ENCODE measurements at places on chromosomes 3 and 15. TPM values are rescaled to one million over a fixed set of nuclear protein-coding genes. Genes with fewer than 3 reads are reported as not detected.

DNA sequence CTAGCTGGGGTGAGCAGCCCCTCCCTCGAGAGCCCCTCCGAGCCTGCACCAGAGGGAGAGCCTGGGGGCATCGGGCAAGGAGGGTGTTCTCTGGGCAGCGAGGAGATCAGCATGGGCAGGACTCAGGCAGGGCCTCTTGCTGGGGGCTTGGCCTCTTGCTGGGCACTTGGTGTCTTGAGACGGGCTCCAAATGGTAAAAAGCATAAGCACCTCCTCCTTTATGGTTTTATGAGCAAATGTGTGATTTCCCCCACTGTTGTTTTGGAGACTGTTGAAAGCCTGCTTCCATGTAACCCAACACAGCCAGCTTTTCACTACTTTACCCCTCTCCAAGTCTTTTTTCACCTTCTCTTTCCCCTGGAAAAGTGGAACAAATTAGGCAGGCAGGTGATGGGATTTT, 239.3 kb downstream of the TLE3 start:
- no peak for DNase-seq

Gene CISH
- total RNA-seq, result 6.5 TPM

- DNase-seq, result peak; percentile 17
Observed at GRCh38 chr3:103006526-103007183, 571.8 kb downstream of the ZPLD1 start.

Gene ARPIN
- total RNA-seq, result 23.2 TPM

Gene WDR49
- 2.2 TPM for total RNA-seq

Gene GATA2
- total RNA-seq, result 6.3 TPM

Gene PRSS50
- not detected for total RNA-seq

DNA sequence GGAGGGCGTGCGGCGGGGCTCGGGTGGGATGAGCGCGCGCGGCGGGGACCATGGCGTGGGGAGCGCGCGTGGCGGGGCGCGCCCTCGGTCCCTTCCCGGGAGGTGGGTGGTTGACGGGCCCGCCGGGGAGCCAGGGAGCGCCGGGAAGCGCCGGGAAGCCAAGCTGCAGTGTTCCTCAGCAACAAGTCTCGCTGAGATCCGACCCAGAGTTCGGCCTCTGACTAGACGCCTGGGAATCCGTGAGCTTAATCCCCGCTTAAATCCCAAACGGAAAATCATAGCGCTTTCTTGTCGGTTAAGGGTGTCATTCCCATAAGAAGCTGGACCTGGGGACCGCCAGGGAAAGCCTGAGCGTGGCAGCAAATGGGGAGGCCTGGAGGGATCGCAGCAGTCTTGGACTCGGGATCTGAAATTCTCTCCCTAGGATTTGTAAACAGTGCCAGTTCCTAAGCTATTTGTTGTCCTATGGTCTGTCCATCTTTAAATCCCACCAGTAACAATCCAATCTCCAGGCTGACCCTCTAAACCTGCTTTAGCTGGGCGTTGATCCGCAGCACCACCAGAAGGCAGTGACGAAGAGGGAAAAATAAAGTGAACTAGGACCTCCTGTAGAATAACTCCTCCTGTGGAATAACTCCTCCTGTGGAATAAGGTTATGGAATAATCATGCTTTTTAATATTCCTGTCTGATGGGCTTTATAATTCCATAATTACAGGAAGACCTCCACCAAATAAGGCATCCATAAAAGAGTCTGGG, 570 bp upstream of the NEDD4 start:
- DNase-seq, result peak; percentile 71

GRCh38 chr15:76577879-76578512, 241.4 kb downstream of the ISL2 start:
- peak; percentile 12 for DNase-seq

GRCh38 chr15:75368689-75369239, 357 bp upstream of the MAN2C1 start:
- DNase-seq, result no peak

Gene GADL1
- total RNA-seq, result 33.1 TPM

DNA sequence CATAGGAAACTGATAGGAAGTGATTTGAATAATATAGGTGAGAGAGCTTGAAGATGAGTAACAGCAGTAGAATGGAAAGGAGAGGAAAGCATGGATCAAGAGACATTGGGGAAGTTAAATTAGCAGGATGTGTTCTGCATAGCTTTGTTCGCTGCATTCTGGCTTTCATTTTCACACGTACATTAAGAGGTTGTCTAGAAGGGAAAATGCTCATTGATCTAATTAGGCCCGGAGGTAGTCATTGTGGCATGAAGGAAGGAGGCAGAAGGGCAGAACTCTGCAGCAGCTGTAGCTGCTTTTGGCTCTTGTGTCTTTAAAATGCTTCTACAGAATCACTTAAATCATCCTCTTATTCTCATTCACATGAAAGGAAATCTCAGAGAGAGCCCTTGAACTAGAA, 40.3 kb downstream of the KCNAB1 start:
- DNase-seq, result no peak

GRCh38 chr3:107949394-107949970, 141.3 kb downstream of the CD47 start:
- no peak for DNase-seq

Gene SPATA12
- total RNA-seq, result not detected

DNA sequence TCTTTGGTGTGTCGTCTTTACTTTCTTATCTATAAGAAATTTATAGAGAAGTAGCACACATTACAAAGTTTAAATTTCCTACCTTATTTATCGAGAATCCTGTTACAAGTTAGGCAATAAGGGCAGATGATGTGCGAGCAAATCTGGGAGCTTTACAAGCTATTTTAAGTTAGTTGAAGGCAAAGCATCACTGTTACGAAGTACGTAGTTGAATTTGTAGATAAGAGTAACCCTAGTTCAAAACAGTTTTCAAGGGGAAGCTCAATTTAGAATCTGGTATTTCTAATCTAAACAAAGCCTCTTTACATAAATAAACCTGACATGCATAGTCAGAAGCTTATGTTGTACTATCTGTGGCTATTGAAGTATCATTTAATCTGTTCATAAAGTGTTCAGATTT, 8.4 kb downstream of the KBTBD8 start:
- DNase-seq, result no peak

DNA sequence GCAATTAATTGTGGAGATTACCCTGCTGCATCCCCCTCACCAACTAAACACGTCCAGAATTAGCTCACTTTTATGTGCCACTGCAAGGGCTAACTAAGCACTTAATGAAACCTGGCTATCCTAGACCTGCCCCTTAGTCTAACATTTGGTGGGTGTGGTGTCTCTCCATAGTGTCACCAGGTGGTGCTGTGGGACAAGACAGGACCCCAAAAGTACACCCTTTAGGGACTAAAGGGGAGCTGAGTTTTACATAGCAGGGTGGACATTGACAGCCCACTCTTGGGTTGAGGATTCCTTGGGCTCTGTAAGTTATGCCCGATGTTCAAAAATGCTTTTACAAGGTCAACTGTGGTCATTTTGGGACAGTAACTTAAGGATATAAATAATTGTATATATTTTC, 5.7 kb downstream of the DUT start:
- DNase-seq, result peak; percentile 38

- no peak for DNase-seq
Observed at GRCh38 chr3:15637131-15637951, 35.8 kb downstream of the BTD start.

DNA sequence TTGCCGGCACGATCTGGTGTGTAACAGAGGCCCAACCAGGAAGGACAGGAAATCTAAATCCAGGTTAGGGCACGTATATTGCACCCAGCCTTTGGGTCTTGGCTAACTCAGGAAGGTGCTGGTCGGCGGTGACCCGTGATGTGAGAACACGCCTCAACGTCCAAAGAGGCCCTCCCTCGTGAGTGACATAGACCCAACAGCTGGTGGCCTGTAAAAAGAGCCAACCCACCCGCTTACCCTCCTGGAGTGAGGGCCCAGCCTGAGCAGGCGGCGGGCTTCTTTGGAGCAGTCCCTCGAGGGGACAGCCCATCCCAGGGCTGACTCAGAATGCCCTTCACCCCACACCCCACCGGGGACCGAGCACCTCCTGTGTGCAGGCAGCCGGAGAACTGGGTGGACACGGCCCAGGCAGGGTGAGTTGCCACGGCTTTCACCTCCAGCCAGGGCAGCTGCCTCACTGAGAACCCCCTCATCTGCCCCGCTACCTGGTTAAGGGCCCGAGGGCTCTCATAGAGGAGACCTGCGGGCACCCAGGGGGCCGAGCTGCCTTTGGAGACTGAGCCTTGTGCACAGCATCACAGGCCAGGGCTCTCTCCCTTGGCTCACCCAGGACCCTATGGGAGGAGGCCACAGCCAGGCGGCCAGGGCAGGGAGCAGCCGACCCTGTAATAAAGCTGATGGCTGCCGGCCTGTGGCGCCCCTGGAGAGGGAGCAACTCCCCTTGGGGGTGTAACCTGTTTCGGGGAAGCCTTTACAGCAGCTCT, 41.8 kb downstream of the ZNF710 start:
- DNase-seq, result peak; percentile 62

Gene PIF1
- total RNA-seq, result 3.7 TPM

DNA sequence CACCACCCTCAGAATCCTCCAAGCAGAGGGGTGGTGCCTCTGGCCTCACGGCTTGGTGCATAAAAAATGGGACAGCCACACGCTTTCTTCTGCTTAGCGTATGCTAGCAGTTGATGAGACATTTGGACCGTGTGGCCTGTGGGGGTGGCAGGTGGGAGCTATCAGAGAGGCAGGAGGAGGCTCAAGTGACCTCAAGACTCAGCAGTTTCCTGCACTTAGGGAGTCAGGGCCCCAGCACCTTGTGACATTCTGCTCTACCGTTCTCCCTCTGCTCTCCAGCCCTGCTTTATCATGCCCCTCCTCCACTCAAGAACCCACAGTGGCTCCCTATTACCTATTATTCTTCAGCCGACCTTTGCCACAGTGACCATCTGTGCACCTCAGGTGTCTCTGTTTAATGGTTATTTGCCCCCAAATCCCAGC, 41.0 kb upstream of the CGNL1 start:
- DNase-seq, result no peak

- no peak for DNase-seq
Observed at GRCh38 chr3:197363553-197364409, 65.4 kb upstream of the DLG1 start.

GRCh38 chr15:93178371-93178770, 89.4 kb upstream of the RGMA start:
- DNase-seq, result no peak

DNA sequence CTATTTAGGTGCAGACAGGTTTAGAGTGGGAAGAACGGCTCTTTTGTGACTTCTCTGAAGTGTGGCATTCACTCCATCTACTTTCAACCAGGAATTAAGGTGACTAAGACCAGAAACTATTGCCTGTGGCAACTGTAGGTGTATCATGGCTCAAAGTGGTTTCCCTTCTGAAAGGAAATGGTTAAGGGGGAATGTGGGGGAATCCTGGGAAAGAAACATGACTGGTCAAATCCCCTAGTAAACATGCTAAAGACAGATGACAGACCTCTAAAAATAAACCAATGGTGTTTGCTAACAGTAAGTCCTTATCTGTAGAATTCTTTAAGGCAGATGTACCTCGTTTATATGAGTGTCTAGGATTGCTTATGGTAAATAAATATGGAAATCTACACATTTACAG, 56.9 kb downstream of the MEGF11 start:
- no peak for DNase-seq

DNA sequence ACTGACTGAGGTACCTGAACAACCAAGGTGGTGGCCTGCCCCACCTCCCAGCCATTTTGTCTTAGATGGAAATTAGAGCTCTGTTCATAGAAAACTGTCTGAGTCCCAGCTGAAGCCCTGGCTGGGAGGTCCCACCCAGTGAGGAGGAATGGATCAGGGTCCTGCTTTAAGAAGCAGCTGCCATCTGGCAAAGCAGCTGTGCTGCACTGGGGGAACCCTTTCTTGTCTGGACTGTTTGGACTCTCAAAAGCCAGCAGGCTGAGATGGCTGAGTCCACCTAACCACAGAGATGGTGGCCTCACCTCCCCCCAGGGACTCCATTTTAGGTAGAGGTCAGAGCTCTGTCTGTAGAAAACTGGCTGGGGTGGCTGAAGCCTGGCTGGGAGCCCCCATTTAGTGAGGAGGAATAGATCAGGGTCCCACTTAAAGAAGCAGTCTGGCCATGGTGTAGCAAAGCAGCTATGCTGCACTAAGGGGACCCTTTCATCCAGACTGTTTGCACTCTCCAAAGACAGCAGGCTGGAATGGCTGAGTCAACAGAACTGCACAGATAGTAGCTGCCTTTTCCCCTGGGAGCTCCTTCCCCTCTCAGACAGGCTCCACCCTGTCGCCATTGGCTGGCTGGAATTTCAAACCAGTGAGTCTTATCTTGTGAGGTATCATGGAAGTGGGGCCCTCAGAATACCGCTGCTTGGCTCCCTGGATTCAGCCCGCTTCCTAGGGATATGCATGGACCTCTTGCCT, 116.9 kb downstream of the EPHA6 start:
- DNase-seq, result no peak

Gene SCN11A
- 2.3 TPM for total RNA-seq

GRCh38 chr15:56739964-56740640, 6.8 kb upstream of the ZNF280D start:
- no peak for DNase-seq

GRCh38 chr3:52394751-52395502, 50.0 kb downstream of the SEMA3G start:
- DNase-seq, result no peak

- no peak for DNase-seq
Observed at GRCh38 chr3:160183345-160184076, 41.7 kb upstream of the C3orf80 start.

- DNase-seq, result no peak
Observed at GRCh38 chr3:112848196-112848595, 1.5 kb upstream of the CD200R1L start.
